ENCODE measurements at places on chromosomes 4 and X.

DNA sequence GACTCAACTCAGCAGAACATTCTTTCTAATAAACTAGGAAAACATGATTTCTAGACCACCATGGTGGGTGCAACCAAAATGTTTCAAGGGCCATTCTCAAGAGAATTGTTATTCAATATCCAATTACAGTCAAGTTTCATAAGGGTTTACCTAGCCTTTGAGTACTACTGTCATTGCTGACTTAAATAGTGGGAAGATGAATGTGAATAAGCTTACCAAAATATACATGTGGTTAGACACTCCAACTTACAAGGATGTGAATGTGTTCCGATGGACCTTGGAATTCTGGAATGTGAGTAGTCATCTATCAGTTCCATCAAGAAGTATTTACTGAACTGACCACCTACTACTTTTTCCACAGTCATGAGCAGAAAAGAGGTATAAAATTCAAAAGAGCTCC is 16.9 kb downstream of the SH3RF1 start:
- peak; percentile 19 for DNase-seq

- no peak for DNase-seq
These were observed 6.8 kb upstream of the ODAPH start for GRCh38 chr4:75549019-75549418.

GRCh38 chr4:61872983-61873382 is 672.9 kb downstream of the ADGRL3 start:
- DNase-seq = no peak

DNA sequence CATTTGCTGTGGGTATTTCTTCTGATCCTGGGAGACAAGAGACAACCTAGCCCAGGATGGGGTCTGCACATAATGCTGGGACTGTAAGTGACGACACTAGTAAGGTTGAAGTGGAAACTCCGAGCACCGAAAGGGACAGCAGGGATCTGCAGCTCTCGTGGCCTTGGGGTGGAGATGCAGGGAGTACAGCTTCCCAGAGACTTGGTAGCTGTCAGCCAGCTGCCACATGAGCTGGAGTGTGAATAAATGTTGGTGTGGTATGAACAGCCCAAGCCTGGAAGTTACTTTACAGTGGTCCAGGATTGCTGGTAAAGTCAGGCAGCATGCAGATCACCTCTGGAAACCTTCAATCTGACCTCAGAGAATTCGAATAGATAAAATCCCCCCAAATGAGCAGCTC is 97.6 kb downstream of the FAM193A start:
- DNase-seq = no peak

DNA sequence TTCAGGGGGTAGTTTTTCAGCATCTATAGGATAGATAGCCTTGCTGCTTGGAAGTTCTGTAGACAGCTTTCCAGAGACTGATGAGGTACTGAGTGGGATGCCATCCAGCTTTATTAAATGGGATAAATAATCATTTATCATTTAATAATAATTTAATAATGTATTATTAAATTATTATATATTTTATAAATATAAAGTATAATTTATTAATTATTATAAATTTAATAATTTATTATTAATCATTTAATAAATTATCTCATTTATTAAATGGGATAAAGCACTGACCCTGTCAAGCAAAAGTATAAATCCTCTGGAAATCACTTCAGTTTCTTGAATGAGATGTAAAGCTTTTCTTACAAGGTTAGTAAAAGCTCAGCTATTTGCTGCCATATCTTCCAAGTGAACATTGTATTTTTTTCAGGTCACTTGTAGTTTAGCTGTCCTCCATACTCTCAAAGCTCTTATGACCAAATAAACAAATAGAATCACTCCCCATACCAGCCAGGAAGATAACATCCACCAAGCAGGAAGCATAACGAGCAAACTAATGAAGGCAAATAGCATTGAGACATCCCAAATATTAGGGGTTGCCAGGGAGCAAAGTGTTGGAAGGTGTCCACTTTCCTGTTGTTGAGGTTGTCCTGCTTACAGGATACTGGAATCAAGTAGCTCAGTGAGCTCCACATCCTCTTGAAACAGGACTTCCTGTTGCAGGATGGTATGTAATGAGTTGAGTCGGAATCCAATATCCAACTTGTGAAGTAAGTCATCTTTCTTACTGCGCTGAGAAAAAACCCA is 88.9 kb downstream of the ZNF674 start:
- DNase-seq = no peak

- DNase-seq = no peak
These were observed 107.3 kb downstream of the PTTG2 start for GRCh38 chr4:38067499-38067898.

DNA sequence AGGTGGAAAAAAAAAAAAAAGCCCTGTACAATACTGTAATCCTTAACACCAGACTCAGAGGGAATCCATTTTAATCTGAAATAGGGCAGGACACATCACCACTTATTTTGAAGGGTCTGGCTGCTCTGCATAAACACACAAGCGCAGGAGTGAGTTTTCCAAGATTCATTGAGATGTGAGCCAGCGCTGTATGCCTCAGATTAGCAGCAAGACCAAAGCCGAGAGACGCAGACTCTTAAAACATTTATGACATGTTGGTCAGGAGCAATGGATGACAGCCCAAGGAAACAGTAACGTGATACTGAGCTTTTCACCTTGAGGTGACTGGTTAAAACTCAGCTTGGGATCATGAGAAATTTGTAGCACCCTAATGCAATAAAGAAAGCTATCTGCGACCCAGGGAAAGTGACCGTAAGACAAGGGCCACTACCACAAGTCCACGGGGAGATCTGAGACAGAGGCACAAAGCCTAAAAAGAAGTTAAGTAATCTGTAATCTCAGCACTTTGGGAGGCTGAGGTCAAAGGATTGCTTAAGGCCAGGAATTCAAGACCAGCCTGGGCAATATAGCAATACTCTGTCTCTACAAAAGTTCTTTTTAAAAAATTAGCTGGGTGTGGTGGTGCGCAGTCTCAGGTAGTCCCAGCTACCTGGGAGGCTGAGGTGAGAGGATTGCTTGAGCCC is 210.6 kb downstream of the COL25A1 start:
- no peak for DNase-seq

DNA sequence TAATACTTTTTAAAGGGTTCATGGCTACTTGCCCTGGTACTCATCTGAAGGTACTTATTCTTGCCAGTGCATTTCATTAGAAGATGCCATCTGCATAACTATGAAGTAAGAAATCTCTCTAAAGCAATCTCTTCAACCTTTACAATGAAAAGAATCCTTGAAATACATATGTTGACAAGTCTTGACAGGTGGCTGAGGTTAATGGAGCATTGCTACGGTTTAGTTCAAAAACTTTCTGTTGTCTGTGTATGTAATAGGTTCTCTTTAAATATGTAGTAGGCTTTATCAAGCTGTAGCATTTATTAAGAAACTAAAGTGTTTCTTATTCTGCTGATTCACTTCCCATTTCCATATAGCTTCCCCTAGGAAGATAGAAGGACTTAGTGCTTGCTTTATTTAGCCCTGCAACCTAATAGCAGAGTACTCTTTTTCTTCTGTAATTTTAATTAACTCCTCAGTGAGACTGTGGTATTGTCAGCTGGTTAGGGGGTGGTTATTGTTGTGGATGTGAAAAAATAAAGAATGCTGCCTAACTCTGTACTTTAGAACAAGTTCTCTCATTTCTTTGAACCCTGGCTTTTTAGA is 39.3 kb downstream of the SLAIN2 start:
- peak; percentile 2 for DNase-seq

GRCh38 chr4:125447551-125448290 is 133.0 kb downstream of the FAT4 start:
- peak; percentile 4 for DNase-seq

DNA sequence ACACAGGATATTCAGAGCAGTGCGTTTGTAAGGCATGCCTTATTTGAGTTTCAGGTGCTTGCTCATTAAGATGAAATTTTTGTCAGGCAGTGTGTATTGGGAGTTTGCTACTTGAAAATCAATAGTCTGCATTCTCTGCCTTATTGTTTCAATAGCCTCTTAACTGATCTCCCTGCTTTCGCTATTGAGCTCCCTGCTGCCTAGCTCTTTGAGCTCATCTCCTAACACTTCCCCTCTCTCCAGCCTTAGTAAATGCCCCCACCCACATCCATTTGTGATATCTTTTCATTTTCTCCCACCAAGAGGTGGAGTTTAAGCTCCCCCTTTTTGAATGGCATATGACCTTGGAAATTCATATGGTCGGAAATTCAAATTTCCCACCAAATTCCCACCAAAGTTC is 256.6 kb downstream of the IL1RAPL1 start:
- DNase-seq = no peak

- no peak for DNase-seq
These were observed 57.2 kb downstream of the EGF start for GRCh38 chr4:109969919-109970318.

DNA sequence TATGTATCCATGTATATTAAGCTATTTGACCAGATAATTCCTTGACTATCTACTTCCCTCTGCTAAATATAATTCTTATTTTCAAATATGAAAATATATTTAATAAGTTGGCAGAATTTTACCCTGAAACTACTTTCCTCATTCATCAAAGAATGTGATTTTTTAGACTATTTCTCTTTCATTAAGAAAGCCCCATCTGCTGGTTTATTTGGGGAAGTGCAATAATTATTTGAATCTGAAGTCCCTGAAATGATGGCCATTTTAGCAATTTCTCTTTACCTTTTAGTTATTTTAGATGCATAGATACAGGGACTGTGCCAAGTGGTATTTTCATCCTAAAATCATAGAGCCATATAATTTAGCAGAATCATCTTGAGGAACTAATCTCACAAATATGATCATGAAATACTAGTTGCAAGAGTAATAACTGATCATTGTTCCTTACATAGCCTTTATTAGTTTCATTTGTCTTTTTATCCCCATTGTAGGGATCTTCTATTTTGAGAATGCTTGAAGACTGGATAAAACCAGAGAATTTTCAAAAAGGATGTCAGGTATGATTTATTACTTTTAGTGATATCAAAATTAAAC is 39.0 kb downstream of the ENPEP start:
- DNase-seq = peak; percentile 5

DNA sequence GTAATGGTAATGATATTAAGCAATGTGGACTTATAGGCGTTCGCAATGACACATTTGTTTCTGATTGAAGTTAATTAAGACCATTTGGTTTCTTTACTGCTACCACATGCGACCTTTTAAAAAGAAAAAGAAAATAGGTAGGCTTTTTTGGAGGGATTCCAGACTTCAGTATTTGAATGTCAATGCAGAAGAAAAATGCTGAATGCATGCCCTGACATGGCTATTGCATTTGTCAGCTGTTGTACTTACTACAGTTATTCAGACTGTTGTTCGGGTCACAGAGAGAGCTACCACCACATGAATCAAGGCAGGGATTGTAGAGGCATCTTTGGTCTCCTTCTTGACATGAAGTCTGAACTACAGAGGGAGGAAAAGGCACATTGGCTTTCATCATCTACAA is 163.7 kb downstream of the CORIN start:
- DNase-seq = no peak

- DNase-seq = peak; percentile 55
These were observed 94.2 kb downstream of the MAOA start for GRCh38 chrX:43750248-43750676.

- DNase-seq = no peak
These were observed at the start of gene FGF16 for GRCh38 chrX:77446908-77447652. TSS of gene FGF16 (plus strand) at chrX:77447389. CDS start at chrX:77447675, 286 bp downstream.

- no peak for DNase-seq
These were observed 26.2 kb upstream of the JAKMIP1 start for GRCh38 chr4:6226506-6226905.

GRCh38 chr4:73181231-73181630 is 77.4 kb downstream of the ANKRD17 start:
- DNase-seq = no peak

GRCh38 chr4:77347351-77347966 is 190.5 kb downstream of the CCNG2 start:
- DNase-seq = no peak

DNA sequence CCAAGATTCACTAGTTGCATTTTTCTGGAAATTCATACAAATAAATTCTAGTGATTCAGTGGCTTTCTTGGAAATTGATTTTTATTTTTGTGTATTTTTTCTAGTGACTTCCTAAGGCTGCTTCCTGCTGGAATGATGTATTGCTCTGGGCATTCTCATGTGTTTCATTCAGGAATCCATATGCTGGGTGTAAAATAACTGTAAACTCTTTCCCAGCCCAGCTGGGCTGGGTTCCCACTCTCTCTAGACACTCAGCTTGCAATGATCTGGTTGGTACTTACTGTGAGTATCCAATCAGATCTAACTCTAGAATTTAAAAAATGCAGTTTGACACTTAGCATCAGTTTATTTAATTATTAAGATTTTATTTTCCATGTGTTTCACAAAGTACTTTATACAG is 882.2 kb downstream of the STIM2 start:
- DNase-seq = no peak

- DNase-seq = no peak
These were observed 94.3 kb upstream of the FAM47B start for GRCh38 chrX:34848281-34848680.

DNA sequence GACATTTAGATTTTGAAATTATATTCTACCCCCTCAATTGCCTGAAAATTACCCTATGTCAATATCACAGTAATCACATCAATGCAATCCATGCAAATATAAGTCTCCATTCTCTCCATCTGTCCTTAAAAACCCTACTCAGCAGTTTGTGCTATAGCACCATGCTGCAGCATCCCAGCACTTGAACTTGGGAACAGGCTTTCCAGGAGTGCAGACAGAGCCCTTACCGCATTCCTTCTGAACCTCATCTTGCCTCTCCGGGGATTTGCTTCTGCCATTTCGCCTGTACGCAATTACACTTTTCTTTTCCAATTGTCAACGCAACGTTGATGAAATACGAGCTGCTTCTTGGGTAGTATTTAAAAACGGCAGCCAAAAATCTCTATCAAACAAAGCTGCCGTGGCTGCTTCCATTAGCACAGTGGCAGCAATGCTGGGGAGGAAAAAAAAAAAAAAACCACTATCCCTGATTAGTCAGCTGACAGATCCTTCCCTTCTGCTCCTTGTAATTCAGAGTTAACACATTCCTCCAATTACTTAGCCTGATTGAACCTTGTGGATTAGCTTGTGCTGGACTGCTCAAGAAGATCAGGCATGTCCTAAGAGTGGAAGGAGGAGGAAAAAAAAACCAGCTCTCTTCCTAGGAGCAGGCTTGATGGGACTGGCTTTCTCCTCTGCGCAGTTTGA is 65.6 kb downstream of the MCF2 start:
- no peak for DNase-seq

GRCh38 chr4:20617678-20618396 is 82.4 kb upstream of the PACRGL start:
- no peak for DNase-seq

- DNase-seq = peak; percentile 28
These were observed 176.0 kb downstream of the MGST2 start for GRCh38 chr4:139841464-139842195.

DNA sequence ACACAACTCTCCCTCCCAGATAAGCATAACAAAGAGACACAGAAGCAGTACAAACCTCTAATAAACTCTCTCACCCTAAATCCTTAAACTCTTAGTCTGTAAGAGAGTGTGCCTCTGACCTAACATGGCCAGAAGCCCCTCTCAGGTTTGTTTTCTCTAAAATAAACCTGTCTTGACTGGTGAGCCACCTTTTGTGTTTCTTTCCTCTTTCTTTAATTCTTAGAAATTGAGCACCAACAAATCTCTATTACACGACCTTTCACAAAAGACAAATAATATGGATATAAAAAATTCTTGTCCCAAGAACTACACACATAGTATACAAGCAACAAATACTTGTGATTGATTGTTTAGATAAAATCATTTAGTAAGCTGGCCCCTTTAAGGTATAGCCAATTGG is 573.7 kb downstream of the EPHA5 start:
- DNase-seq = no peak
